ENCODE measurements at places on chromosomes 1 and 21.

DNA sequence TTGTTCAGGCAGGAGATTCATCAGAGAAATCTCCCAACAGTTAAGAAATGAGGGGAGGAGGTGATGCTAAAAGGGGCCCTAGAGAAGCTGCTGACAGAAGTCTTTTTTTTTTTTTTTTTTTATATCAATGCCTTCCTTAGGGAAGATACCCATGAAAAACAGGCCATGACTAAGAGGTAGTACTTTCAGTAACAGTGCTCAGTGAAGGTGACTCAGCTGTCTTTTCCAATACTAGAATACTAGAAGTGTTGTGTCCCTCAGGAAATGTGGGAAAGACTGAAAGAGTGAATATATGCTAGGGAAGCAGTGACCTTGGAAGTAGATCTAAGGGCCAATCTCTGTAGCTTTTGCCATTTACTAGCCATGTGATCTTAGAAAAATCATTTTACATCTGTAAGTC, 52.4 kb upstream of the SLFNL1 start:
- DNase-seq, result no peak

DNA sequence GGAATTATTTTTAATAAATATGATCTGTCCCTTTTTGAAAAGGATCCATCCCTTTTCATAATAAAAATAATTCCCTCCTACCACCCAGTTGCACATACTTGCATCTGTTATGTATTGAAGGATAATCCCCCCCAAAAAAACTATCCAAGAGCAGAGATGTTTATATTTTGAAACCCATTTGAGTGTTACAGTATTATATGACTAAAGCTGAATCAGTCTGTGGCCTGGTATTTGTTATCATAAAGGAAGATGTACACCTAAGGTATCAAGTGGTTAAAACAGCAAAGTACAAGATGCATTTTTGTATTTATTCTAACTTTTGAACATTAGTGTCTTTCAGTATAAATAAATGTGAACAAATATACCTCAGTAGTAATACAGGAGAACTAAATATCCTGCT, 12.7 kb upstream of the TGFB2 start:
- no peak for DNase-seq

DNA sequence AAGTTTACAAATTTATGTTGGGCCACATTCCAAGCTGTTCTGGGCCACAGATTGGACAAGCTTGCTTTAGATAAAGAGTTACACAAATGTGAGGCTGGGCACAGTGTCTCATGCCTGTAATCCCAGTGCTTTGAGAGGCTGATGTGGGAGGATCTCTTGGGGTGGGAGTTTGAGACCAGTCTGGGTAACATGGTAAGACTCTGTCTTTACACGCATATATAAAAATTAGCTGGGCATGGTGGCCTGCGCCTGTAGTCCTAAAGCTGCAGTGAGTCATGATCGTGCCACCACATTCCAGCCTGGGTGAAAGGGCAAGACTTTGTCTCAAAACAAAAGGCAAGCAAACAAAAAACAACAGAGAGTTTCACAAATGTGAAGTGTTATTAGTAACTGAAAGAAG, 5.9 kb upstream of the VCAM1 start:
- DNase-seq, result no peak

- DNase-seq, result no peak
Measured at GRCh38 chr1:62716397-62716796, 28.2 kb upstream of the DOCK7 start.

GRCh38 chr1:66316464-66317247, 217.3 kb upstream of the SGIP1 start:
- no peak for DNase-seq

DNA sequence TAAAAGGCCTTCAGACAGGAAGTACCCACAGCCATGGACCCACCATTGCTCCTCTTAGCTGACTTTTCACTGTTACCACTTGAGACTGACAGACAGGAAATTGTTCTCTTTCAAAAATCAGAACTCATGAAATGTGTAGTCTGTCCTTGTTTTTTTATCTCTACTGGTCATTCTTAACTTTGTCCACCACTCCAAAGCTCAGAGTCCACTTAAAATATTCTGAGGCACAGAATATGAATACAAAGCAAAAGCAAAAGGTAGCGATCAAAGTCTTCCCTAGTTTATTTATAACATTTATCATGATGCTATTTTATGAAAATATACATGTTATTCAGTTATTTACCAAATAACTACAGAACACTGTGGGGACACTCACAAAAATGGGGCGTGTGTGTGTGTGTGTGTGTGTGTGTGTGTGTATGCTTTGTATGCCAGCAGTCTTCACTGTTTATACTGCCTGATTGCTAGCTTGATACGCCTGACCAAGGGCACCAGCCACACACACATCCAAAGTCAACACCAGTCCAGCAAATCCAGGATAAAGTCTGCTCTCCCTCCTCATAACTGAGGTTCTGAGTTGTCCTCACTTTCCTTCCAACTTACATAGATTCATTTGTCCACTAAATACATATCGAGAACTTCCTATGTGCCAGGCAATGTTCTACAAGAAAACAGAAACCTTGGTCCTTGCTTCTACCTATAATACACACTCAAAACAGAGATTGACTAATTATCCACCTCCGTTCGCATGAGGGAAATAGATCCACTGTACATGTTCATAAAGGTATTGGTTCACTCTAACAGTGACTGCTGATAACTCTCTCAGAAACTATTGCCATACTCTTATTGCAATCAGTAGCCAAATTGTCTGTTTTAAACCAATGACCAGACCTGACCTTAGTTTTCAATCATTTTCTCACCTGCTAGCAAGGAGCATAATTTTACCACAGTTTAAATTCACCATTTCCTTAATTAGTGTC, 79.4 kb downstream of the ERICH3 start:
- DNase-seq, result no peak
